NCI-H460 (cell line): ENCODE measurements at places on chromosomes 1 and 21. TPM values are rescaled to one million over a fixed set of nuclear protein-coding genes. Genes with fewer than 3 reads are reported as not detected.

GRCh38 chr1:168801032-168801745, 72.2 kb upstream of the DPT start:
- no peak for DNase-seq

DNA sequence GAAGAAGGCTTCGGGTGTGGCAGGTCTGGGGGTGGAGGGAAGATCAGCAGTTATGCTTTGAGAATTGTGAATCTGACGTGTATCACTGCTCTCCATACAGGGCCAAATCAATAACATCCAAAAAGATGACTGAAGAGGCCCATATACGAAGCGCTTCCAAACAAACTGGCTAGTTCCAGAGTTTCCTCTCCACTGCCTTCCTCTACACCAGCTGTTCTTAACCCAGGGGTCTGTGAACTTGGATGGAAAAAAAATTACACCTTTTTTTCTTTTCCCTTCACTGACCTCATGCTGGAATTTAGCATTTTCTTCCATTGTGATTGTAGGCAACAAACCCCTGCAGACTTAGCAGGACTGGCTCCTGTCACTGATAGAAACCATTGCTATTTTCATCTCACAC, 77.1 kb upstream of the NBL1 start:
- no peak for DNase-seq

Gene IGSF21
- total RNA-seq = 0.12 TPM in 1 of 2 replicates, not detected in the other

Gene RBM11
- 1.3 and 1.8 TPM in 2 replicates for total RNA-seq
